ENCODE measurements at places on chromosomes 3 and 15.

- DNase-seq, result no peak
Measured at GRCh38 chr3:46312991-46313390, 40.9 kb upstream of the CCR2 start.

DNA sequence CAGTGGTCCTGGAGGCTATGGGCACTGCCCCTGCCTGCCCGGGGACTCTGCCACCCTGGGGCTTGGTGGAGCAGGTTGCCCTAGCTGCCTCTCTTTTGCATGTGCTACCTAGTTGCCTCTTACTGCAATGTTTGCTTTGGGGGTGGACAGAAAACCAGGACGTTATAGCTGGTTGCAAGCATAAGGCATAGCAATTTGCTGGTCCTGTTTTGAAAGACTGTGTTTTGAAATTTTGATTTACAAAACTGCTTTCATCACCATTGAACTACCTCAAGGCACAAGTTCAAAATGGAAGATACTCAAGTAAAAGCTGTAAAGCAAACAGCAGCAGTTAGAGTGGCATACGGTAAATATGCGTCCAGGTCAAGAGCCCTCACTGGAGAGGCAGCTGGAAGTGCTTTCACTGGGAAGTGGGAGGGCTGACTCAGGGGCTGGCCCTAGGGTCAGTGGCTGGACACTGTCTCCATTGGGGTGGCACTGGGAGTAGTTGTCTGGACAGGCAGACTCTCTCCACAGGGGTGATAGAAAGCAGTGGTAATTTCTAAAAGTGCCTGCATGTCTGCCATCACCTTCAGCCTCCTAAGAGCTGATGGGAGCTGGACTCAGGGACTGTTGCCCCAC lies 138.1 kb downstream of the CHDH start:
- DNase-seq, result no peak

DNA sequence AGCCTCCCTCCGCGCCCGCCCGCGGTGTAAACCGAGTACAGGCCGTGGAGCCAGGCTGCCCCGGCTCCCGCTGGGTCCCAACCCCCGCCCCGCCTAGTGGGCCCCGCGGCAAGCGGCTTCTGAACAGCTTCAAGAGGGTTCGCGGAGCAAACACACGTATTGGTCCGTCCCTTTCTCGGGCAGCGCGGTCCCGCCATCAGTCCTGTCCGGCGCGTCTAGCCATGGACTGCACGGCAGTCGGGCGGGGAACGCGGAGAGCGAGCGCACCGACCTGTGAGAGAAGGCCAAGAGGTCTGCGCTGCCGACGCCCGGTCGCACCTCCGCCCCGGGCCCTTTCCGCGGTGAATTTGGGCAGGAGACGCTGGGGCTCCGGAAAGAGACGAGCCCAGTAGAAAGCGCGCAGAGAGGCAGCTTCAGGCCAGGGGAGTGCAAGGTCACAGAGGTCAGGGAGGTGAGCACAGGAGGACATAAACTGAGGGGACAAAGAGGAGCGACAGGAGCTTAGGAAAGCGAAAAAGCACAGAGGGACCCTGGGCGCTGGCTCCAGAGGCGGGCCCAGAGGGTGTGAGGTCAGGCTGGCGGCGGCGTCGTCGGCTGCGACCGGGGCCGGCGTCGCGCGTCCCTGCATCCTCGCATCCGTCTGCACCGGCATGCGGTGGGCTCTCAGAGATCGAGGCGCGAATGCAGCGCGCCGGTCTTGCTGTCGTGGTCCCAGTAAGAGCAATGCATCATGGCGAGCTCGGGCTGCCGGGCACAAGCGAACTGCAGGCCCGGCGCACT lies 1.8 kb downstream of the FOXL2 start:
- no peak for DNase-seq

DNA sequence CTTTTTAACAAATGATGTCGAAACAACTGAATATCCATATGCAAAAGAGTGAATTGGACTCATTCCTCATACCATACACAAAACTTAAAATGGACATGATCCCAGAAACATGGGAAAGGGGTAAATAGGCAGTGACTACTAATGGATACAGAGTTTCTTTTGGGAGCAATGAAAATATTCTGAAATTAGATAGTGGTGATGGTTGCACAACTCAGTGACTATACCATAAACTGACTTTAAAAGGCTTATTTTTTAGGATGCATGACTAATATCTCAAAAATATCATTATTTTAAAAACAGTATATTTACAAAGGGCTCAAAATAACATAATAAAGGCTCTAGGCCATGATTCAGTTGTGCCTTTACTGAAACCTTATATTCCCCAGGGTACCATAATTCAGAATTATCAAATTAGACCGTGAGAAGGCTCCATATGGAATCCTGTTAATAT lies 16.3 kb upstream of the ATP13A3 start:
- DNase-seq, result no peak

- DNase-seq, result no peak
Measured at GRCh38 chr15:39919748-39920509, at the start of gene GPR176. GPR176 (minus strand) TSS chr15:39920266; CDS start chr15:39920026, 240 bp downstream.

DNA sequence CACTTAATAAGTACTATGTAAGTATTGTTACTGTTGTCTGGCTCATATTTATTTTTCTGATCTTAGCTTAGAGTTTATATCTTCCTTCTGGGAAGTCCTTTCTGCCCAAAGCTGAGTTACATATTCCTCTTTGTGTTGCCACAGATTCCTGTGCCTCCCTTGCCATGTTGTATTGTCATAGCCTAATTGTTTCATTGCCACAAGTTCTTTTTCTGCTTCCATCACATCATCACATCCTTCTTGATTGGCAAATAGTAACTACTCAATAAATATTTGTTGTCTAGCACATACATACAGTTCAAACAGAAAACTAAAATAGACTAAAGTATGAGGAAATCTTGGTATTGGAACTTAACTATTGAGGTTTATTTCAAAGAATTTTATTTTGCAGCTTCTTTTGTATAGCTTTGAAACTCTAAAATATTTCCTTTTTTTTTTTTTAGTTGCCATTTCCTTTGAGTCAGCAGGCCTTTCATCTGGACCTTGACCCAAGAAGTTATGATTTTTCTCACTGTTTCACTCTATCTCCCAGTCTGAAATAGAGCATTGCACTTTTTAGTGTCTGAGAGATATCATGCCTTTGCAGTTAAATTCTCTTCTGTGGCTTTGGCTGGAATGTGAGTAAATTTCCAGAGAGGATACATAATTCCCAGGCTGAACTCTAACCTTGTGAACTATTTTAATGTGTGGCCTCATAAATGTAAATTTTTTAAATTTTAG lies 98.2 kb downstream of the ZNF609 start:
- DNase-seq, result no peak

- DNase-seq, result no peak
Measured at GRCh38 chr3:29183346-29184087, 97.4 kb upstream of the RBMS3 start.

DNA sequence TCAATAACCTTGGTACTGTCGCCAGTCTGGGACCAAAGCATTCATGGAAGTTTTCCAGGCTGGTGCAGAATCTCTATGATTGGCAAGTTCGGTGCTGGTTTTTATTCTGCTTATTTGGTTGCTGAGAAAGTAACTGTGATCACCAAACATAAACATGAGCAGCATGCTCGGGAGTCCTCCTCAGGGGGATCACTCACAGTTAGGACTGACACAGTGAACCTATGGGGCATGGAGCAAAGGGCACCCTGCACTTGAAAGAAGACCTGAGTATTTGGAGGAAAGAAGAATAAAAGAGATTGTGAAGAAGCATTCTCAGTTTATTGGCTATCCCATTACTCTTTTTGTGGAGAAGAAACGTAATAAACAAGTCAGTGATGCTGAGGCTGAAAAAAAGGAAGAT lies 19.1 kb upstream of the EIF2B5 start:
- no peak for DNase-seq

- no peak for DNase-seq
Measured at GRCh38 chr3:131645638-131646037, 142.9 kb upstream of the MRPL3 start.

DNA sequence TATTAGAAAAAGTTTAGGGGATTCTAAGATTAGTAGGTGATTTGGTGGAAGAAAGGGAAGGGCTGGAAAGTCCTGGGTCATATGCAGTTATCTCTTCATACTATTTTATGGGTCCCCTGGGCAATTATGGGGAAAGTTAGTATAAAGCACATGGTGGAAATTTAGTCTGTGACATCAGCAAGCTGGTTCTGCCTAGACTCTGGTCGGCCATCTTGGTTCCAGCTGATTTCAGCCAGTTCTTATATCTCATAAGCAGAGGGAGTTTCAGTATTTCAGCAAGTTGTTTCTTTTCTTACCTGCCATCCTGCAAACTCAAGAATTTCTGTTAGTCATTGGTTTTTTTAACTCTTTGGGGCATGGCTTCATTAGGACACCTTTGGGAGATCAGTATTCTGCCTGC lies 1.0 kb upstream of the LYZL4 start:
- DNase-seq, result no peak

All from stimulated activated CD8-positive, alpha-beta memory T cell treated with anti-CD3 and anti-CD28 coated beads, Interleukin-12 subunit alpha, Interleukin-12 subunit beta, amount 100 ng/mL, for 1 hour (primary cell).